ENCODE measurements at places on chromosomes 11 and 22. TPM values are rescaled to one million over a fixed set of nuclear protein-coding genes. Genes with fewer than 3 reads are reported as not detected.

The ISX gene
- not detected for total RNA-seq

- no peak for DNase-seq
- H3K4me3 ChIP-seq = no peak overlapping the region
- no peak overlapping the region for H3K27ac ChIP-seq
- peaks cover 7% of the 10 kb centered on the region for H3K4me1 ChIP-seq
These were observed 31.3 kb upstream of the RRM1 start for GRCh38 chr11:4063348-4063747.

The FAM76B gene
- 91.8 TPM for total RNA-seq

DNA sequence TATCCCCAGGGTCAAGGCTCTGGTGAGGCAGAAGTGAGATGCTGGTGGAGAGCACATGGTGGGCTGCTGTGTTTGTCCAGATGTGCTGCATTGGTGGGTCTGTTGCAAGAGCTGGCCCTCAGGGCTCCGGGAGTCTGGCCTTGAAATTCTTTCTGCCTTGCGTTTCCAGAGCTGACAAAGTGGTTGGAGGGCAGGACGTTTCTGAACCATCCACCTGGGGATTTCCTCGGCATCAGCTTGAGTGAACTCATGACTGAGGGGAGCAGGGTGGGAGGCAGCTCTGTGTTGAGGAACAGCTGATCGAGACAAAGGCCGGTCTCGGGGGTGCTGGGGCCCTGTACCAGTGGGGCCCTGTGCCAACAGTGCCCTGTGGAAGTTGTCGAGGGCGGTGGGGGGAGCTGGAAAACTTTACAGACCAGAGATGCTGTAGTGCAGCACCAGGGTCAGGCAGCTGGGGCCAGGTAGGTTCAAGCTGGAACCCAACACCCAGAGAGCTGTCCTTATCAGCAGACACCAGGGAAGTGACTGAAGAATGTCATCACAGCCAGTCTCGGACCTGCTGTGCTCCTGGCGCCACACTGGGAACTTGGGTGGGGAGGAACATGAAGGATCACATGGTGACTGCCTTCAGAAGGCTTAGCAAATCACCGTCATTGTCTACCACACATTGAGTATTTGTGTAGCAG, 4.9 kb downstream of the TSKU start:
- peak overlapping the region; percentile 67 for H3K27ac ChIP-seq
- H3K27me3 ChIP-seq = no peaks in the 10 kb centered on the region
- DNase-seq = peak; percentile 53
- H3K4me1 ChIP-seq = no peaks in the 10 kb centered on the region

GRCh38 chr11:133821776-133822175, 23.5 kb downstream of the SPATA19 start:
- no peak overlapping the region for H3K27ac ChIP-seq
- H3K27me3 ChIP-seq = no peaks in the 10 kb centered on the region
- no peak overlapping the region for H3K4me3 ChIP-seq
- DNase-seq = peak; percentile 32

DNA sequence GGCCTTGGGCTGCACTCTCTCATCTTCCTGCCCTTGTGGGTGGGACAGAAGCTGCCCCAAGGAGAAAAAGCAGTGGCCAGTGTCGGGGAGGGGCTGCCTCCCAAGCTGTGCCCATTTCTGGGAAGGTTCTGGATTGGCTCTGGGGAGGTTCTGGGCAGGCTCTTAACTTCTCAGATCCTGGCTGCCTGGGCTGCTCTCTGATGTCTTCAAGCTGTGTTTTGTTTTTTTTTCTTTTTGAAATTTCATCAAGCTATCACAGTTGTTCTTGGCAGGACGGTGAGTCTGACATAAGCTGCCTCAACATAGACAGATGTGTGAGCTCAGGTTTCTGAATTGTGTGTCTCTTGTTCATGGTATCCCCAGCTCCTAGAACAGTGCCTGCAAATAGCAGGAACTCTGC, 1032.0 kb downstream of the BRD1 start:
- H3K4me3 ChIP-seq = no peak overlapping the region
- H3K27me3 ChIP-seq = no peaks in the 10 kb centered on the region
- H3K36me3 ChIP-seq = no peaks in the 10 kb centered on the region
- DNase-seq = no peak

DNA sequence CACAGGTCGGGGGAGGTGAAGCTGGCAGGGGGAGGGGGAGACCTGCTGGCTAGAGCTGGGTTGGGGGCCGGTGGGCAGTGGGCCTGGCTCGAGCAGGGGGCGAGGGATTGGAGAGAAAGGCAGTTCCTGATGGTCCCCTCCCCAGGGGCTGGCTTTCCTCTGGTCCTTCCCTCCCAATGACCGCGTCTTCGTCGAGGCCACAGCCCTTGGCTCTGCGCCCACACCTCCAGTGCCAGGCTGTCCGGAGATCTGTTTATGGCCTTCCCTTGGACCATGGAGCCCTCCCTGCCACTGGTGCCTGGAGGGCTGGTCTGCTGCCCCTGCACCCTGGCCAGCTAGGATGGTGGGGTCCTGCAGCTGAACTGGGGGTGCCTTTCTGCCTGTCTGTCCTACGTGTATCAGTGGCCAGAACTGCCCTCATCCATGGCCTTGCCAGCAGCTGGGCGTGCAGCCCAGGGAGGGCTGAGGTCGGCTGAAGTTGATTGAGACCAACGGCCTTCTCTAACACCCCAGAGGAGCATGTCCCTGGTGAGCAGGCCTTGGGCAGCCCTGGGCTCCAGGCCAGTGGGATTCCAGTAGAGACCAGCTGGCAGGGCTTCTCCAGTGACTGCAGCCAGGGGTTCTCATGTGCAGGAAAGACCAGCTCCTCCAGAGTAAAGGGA, 12.3 kb downstream of the TANGO2 start:
- H3K27me3 ChIP-seq = no peaks in the 10 kb centered on the region
- H3K4me1 ChIP-seq = peaks cover 6% of the 10 kb centered on the region
- H3K27ac ChIP-seq = peak overlapping the region; percentile 17

- H3K4me1 ChIP-seq = peaks cover 11% of the 10 kb centered on the region
- no peak overlapping the region for H3K4me3 ChIP-seq
- peak overlapping the region; percentile 77 for H3K27ac ChIP-seq
- no peaks in the 10 kb centered on the region for H3K36me3 ChIP-seq
- no peak for DNase-seq
These were observed 15.8 kb upstream of the ETS1 start for GRCh38 chr11:128603003-128603696.

- H3K4me3 ChIP-seq = no peak overlapping the region
- no peak for DNase-seq
- no peak overlapping the region for H3K27ac ChIP-seq
- no peaks in the 10 kb centered on the region for H3K4me1 ChIP-seq
- peaks cover 2% of the 10 kb centered on the region for H3K36me3 ChIP-seq
These were observed 39.6 kb upstream of the HMOX1 start for GRCh38 chr22:35341090-35341874.

DNA sequence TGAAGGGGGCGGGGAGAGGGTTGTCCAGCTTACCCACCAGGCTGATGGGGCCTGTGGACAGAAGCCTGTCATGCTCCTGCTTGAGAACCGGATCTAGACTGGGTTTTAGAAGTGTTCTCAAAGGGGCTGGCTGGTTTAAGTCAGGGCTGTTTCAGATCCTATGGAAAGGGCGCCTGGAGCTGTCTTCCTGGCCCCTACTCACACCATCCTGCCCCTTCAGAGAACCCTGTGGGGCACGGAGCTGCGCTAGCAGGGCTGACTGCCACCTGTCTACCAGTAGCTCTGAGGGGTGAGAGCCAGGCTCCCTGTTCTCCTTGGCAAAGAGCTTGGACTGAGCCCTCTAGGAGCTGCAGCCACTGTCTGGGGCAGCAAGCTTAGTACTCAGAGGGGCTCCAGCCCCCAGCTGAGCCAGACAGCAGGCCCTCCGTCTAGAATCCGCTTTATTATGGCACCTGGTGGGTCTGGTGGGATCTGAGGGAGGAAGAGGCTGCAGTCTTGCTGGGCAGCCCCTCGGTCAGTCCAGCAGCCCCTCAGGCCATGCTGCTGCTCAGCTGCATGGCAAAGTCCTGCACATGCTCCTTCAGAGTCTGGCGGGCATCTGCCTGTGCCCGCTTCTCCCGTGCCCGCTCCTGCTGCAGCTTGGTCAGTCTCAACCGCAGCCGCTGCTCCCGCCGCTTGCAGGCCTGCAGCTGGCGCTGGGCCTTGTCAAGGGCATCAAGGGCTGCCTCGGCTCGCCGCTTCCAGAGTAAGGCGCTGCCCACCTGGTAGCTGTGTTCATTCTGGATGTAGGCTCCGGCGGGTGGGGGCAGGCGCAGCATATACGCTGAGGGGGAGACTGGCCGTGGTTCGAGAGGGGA, 2.3 kb downstream of the THAP7 start:
- H3K36me3 ChIP-seq = peaks cover 9% of the 10 kb centered on the region
- H3K27ac ChIP-seq = no peak overlapping the region
- H3K27me3 ChIP-seq = no peaks in the 10 kb centered on the region
- no peak for DNase-seq

DNA sequence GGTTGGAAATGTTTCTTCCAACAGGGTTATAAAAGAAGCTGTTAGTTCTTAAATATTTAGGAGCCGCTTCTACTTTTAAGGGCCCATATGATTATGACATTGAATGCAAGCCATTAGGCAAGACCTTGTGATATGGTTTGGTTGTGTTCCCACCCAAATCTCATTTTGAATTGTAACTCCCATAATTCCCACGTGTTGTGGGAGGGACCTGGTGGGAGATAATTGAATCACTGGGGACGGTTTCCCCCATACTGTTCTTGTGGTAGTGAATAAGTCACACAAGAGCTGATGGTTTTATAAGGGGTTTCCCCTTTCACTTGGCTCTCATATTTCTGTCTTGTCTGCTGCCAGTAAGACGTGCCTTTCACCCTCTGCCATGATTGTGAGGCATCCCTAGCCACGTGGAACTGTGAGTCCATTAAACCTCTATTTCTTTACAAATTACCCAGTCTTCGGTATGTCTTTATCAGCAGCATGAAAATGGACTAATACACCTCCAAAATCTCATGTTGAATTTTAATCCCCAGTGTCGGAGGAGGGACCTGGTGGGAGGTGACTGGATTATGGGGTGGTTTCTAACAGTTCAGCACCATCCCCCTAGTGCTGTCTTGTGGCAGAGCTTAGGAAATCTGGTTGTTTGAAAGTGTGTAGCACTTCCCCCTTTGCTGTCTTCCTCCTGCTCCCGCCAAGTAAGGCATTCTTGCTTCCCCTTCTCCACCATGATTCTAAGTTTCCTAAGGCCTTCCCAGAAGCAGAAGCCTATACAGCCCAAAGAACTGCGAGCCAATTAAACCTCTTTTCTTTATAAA, 4.3 kb downstream of the CD59 start:
- no peak for DNase-seq
- H3K36me3 ChIP-seq = no peaks in the 10 kb centered on the region
- H3K27ac ChIP-seq = peak overlapping the region; percentile 96
- H3K4me1 ChIP-seq = no peaks in the 10 kb centered on the region
- H3K27me3 ChIP-seq = no peaks in the 10 kb centered on the region
- no peak overlapping the region for H3K4me3 ChIP-seq

The TUBA8 gene
- total RNA-seq = 12.3 TPM

DNA sequence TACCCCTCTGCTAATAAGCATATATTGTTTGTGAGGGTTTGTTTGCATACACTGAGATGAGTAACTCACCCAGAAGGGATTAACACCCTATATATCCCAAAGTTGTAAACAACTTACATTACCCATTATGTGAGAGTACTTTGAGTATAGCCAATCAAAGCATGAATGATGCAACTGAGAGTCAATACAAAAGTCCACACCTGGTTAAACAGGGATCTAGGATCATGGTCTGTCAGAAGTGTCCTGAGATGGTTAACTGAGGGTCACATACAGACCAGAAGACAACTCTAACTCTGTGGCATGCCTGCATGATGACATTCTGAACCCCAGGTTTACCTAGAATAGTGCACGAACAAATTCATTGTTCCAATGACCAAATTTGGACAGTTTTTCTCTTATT, 17.4 kb upstream of the OR10A5 start:
- no peak overlapping the region for H3K27ac ChIP-seq
- no peaks in the 10 kb centered on the region for H3K4me1 ChIP-seq
- no peak for DNase-seq
- H3K27me3 ChIP-seq = no peaks in the 10 kb centered on the region

- H3K4me3 ChIP-seq = no peak overlapping the region
These were observed 37.9 kb downstream of the ALG9 start for GRCh38 chr11:111833524-111833923.

GRCh38 chr22:27456696-27457503, 344.7 kb downstream of the MN1 start:
- DNase-seq = no peak
- H3K4me1 ChIP-seq = no peaks in the 10 kb centered on the region
- no peaks in the 10 kb centered on the region for H3K27me3 ChIP-seq
- no peaks in the 10 kb centered on the region for H3K36me3 ChIP-seq
- H3K27ac ChIP-seq = no peak overlapping the region

DNA sequence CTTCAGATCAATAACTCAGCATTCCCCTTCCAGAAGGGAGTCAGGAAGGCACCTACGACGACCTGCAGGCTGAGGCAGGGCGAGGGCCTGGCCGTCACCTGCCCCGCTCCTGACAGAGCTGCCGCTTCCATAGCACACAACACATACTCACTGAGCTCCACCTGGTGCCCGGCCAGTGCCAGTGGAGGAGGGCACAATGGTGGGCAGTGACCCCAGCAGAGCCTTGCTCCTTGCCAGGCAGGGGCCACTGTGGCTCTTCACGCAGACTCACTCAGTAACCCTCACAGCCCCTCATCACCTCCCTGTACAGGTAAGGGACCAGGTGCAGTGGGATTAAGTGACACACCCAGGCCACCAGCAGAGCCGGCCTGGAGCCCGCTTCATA, 24.6 kb downstream of the LRFN4 start:
- no peaks in the 10 kb centered on the region for H3K27me3 ChIP-seq
- H3K4me3 ChIP-seq = no peak overlapping the region
- peaks cover 63% of the 10 kb centered on the region for H3K4me1 ChIP-seq
- no peak for DNase-seq

The TSPAN18 gene
- total RNA-seq = 7.3 TPM

The EFCAB6 gene
- 9.2 TPM for total RNA-seq

DNA sequence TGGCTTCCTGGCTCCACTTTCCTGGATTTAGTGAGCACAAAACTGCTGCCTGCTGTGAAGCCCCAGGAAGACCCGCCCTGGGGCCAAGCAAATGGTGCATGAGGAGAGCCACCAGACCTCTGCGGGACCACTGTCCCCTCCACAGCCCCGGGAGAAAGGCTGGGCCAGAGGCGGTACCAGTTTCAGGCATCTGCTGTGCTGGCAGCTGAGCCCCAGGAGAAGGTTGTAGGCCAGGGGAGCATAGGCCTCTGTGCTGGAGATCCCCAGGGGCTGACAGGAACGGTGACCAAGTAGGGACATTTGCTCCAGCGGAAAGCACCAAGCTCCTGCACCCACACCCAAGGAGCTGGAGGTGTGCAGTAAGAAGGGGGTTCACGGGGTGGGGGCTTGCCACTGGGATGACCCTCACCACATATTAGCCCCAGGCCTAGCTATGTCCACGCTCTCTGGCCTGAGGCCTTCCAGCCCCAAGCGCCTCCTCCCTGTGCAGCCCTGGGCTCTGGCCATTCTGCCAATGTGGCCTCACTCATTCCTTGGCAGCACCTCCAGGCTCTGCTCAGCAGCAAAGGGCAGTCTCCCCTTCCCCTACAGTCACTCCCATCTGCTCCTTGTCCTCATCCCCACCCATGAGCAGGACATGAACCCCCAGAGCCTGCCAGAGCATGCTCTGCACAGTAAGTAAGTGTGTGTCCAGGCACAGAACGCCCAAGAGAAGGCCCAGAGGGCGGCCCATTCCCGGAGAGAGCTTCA, 24.0 kb upstream of the COMT start:
- no peaks in the 10 kb centered on the region for H3K4me1 ChIP-seq
- H3K27ac ChIP-seq = no peak overlapping the region
- H3K36me3 ChIP-seq = peaks cover 11% of the 10 kb centered on the region
- no peak overlapping the region for H3K4me3 ChIP-seq
- H3K27me3 ChIP-seq = no peaks in the 10 kb centered on the region

GRCh38 chr22:20406686-20407408, 12.9 kb downstream of the ZNF74 start:
- H3K27ac ChIP-seq = no peak overlapping the region
- no peaks in the 10 kb centered on the region for H3K27me3 ChIP-seq
- no peak for DNase-seq
- H3K4me1 ChIP-seq = no peaks in the 10 kb centered on the region

All from tibial nerve (tissue), 4 donors.